CD8-positive, alpha-beta memory T cell (primary cell): ENCODE measurements at places on chromosomes 2 and 18.

GRCh38 chr18:45775743-45776142 lies 49.7 kb upstream of the SIGLEC15 start:
- DNase-seq: no peak

GRCh38 chr2:187749804-187750431 lies 195.7 kb upstream of the TFPI start:
- DNase-seq: no peak

DNA sequence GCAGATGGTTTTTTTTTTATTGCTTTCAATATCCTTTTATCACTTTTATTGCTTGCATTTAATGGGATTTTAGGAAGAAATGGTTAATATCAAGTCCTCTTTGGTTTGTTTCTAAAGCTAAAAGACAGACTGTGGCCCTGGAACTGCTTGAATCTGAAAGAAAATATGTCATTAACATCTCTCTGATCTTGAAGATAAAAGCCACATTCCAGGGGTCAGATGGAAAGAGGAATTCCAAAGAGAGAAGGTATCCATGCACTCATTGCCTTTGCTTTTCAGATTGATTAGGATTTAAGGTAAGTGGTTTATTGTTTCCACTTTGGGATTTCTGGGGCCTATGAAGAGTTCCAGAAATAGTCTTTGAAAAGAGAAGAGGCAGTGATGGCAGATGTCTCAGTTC lies 54.1 kb downstream of the ARHGEF33 start:
- no peak for DNase-seq

GRCh38 chr2:176147800-176148496 lies 3.4 kb upstream of the HOXD4 start:
- DNase-seq: no peak

DNA sequence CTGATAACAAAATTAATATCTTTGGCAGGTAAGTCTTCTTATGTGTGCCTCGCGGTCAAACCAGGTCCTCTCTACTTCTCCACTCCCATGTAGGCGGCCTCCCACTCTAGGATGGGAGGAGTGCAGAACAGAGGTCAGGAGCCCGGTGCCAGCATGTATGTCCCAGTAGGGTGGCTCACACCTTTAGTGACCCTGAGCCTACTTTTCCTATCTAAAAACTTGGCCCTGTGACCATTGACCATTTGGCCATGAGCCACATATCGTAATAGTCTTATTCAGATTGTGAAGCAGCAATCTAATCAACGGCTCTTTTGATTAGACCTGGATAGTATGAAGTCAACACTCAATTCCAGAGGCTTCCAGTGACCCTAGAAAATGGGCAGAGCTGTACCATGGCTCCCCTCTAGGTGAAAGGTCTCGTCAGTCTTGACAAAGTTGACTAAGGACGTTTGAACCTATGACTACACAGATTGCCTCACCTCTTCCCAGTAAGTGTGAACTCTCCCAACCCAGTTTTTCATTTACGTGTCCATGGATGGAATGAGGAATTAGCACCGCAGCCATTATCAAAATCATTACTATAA lies 17.1 kb upstream of the FABP1 start:
- no peak for DNase-seq

- peak; percentile 27 for DNase-seq
Observed at GRCh38 chr18:3060667-3061580, 48.0 kb upstream of the LPIN2 start.

DNA sequence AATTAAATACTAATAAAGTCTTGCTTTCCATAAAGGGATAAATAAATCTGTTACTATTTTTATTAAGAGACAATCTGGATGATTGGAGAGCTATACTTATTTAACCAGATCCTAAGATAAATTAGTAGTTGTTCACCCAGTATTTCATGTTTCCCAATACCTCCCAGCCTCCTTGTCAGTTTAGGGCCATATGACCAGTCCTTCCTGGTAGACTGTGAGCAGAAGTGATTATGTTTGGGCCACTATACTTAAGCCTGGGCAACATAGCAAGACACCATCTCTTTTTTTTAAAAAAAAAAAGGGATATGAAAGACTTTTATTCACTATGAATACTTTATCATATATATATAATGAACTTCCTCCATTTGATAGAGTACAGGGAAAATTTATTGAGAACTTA lies 48.8 kb upstream of the PPM1B start:
- DNase-seq: no peak

GRCh38 chr18:58196881-58197872 lies 153.2 kb downstream of the NEDD4L start:
- DNase-seq: no peak

DNA sequence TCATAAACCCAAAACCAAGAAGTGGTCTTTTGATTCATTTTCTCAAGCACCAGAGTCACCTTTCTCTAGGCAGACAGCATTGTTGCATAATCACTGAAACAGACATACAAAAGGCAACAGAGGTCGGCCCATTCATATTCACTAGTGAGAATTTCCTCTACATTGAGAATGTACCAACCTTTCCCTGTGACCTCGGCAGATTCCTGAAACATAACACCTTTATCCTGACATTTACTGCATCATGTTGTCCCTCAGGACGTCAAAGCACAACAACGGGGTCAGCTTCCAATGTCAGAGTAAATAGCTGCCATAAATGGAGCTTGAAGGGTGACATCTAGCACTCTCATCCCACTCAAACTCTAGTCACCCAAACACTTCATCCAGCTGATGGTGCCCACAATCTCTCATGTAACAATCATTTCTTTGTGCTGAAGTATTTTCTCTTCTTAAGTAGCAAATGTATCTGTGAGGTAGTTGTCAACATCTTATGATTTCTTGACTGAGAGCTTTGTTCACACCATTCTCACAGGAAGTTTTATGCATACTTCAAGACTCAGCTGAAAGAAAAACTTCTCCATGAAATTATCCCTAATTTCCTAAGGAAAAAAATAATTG lies 802.6 kb upstream of the CHAC2 start:
- DNase-seq: no peak

DNA sequence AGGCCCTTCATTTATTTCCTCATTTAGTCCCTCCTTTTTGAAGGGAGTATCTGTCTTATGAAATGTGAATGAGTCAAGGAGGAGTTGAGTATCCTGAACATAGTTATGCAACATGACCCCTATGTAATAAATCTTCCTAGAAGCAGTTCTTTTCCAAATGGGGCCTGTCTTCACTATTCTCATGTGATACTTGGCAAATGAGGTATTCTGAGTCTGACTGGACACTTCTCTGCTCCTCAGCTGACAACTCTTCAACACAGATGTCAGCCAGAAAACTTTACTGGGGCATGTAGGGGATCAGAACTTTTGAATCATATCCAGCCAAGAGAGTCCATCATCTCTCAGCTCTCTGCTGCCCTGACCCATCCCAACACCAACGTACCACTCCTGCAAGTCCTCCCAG lies 291.6 kb downstream of the ZNF385B start:
- no peak for DNase-seq

DNA sequence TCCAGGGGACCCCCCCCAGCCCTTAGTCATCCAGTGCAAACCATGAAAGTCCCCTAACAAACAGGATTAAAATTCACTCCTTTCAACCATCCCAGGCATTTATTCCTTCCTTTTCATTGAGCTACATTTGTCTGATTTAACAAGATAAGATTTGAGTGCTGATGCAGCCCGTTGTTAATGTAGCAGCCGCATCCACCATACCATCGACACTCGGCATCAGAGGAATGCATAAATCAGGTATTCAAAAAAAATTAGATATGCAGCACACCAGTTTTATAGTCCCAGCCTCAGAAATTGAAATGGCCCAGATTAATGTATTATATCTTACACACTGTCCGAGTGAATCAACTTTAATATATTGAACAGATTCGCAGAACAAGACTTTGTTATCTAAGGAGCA lies 676.5 kb upstream of the FANCL start:
- no peak for DNase-seq

- DNase-seq: peak; percentile 5
Observed at GRCh38 chr2:64699712-64700111, 46.0 kb upstream of the SERTAD2 start.
